ENCODE measurements at places on chromosomes 16 and 17.

GRCh38 chr17:31422443-31422842 is 31.0 kb downstream of the RAB11FIP4 start:
- no peak for DNase-seq

DNA sequence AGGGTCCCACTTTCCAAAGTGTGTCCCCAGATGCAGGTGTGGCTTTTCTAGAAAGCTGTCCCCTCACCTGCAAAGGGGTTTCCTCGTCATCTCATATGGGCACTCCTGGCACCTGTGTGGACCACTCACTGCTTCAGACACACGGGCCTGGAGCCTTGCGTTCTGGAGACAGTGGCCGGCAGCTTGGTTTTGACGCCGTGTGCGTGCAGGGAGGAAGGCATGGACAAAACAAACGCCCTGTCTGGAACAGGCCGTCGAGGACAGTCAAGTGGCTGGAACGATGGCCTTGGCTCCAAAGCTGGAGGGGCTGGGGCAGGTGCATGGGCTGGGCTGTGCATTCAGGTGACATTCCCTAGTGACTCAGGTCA is 13.0 kb upstream of the C16orf95 start:
- DNase-seq, result no peak

DNA sequence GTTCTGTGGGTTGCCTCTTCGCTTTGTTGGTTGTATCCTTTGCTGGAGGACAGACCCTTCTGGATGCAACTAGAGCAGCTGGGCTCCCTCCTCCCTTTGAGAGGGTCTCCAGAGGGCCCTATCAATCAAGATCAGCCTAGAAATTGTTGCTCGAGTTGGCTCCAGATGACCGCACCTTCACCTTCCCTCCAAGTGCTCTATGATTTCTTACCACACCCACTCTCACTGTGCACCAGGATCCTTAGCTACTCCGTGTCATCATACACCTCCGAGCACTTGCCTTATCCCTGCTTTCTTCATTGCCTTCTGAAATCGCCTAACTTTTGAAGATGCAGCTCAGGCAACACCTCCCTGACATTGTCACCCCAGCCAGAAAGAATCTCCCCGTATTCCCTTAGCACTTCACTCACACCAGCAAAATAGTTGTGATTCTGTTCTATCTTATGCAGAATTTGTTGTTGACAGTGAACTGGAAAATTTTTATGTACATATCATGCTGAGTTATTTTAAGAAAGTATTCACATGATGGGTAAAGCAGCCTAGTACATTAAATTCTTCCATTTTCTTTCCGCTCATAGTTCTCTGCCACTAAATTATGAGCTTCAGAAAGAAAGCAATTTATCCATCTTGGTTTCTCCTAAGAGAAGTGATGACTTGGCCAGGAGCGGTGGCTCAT is 52.9 kb downstream of the ABAT start:
- no peak for DNase-seq

DNA sequence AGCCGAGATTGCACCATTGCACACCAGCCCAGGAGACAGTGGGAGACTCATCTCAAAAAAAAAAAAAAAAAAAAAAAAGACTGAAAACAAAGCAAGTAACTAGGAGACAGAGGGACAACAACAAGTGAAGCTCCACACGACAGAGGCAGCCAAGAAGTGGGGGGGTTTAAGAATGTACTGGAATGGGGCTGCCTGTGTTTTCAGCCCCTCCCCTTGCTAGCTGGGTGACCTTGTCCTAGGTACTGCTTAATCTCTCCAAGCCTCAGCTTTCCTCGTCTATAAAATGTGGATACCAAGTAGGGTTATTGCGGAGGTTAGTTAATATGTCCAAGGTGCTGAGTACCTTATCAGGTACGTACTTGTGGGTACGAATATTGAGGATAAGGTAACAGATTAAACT is 163.8 kb upstream of the CACNG5 start:
- DNase-seq, result no peak

DNA sequence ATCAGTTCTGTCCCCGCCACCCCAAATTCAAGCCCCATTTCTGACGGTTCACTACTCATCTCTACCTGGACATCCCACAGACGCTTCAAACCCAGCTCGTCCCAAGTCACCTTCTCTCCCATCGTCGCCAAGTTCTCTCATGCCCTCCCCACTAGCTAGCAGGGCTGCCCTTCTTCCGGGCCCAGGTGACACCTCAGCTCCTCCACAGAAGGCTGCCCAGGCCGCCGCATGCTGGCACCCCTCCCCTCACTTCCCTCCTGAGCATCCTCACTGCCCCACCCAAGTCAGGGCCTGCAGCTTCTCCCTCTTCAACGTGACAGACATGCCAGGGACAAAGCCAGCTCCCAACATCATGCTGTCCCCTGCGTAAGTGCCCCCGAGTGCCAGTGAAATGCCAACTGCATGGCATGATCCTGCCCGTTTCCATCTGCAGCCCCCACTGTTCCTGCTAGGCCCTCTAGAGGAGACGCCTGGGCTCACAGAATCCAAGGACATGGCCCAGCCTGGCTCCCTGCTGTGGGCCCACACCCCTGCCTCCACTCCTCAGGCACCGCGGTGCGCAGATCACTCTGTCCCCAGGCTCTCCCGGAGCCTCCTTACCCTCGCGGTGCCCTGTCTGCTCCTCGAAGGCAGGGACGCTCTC is 5.9 kb downstream of the CYB561 start:
- DNase-seq, result no peak

DNA sequence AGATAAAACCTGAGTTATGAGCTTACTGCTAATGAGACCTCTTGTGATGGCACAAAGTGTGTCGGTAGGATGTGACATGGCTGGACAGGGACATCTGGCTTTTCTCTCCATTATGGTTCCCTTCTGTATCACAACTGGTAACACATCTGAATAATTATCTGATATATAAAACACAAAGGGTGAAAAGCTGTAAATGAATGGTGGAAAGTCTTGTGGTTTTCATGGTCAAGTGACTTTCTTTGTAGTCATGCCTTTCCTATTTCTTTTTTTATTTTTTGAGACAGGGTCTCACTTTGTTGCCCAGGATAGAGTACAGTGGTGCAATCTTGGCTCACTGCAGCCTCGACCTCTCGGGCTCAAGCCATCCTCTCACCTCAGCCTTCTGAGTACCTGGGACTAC is 35.3 kb upstream of the ZFHX3 start:
- no peak for DNase-seq

- no peak for DNase-seq
These were observed 23.9 kb downstream of the SGSM2 start for GRCh38 chr17:2361010-2361760.

- DNase-seq, result no peak
These were observed 105.3 kb downstream of the SLC39A11 start for GRCh38 chr17:72987166-72987565.

DNA sequence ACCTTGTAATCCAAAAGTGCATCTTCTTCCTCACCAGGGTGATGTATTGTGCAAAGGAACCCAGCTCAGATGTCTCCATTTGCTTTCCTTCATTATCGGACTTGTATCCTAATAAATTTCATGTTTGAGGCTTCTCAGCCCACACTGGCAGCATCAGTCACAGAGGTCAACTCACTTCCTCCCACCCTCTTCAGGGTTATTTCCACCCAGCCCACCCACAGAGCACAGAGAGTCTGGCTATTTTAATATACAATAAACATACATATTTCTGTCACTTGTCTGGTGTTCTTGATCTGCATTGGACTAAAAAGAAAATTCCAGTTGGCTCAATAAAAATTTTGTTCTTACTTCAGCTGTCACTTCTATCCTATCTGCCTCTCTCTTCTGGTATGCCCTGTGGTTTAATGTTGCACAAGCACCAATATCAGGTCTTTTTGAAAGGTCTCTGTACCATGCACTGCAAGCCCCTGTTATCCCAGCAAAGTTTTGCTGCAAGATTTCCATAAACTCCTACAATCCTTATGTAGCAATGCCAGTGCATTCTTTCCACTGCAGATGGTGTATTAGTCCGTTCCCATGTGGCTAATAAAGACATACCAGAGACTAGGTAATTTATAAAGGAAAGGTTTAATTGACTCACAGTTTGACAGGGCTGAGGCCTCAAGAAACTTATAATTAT is 201.8 kb downstream of the CDH11 start:
- no peak for DNase-seq

- DNase-seq, result no peak
These were observed 688 bp downstream of the CRK start for GRCh38 chr17:1455291-1455796.

DNA sequence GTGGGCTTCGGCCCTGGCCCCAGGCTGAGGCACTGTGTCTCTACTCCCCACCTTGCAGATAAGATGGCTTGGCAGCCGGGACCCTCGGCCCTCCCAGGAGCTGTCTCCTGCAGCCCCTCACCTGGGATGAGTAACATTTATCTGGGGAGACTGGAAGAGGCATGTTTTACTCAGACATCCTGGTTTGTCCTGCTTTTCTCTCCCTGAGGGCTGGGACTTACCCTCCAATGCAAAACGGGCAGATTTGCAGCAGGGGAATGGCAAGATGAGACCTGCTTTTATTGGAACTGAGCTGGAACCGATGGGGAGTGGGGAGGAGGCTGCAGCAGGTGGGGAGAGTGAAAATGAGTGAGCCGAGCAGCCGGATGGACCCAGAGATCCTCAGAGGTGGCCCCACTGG is 27.3 kb upstream of the UBE2G1 start:
- no peak for DNase-seq

GRCh38 chr17:64356776-64357175 is 33.9 kb downstream of the PECAM1 start:
- DNase-seq, result no peak

GRCh38 chr17:42852351-42852750 is 1.4 kb downstream of the AOC3 start:
- DNase-seq, result no peak

DNA sequence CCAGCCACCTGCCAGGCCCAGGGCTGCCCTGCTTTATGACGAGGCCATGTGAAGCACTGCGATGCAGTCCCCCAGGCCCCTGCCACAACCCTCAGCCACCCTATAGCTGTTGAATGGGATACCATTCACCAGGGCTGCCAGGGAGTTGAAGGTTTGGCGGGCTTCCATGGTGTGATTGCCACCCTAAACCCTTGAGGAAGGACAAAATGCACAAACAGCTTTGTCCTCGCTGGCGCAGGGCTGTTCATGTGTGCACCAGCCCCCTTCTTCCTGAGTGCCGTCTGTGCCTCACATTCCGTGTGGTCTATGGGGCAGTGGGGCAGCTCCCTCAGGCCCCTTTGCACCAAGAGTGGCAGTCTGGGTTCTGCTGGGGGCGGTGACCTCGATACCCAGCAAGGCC is 25.3 kb downstream of the NARF start:
- DNase-seq, result no peak

GRCh38 chr17:79011451-79012147 is 2.0 kb upstream of the CANT1 start:
- no peak for DNase-seq

GRCh38 chr16:56788435-56788834 is 58.5 kb downstream of the NUP93 start:
- no peak for DNase-seq

- DNase-seq, result no peak
These were observed 18.4 kb upstream of the CLEC18B start for GRCh38 chr16:74439685-74440084.

DNA sequence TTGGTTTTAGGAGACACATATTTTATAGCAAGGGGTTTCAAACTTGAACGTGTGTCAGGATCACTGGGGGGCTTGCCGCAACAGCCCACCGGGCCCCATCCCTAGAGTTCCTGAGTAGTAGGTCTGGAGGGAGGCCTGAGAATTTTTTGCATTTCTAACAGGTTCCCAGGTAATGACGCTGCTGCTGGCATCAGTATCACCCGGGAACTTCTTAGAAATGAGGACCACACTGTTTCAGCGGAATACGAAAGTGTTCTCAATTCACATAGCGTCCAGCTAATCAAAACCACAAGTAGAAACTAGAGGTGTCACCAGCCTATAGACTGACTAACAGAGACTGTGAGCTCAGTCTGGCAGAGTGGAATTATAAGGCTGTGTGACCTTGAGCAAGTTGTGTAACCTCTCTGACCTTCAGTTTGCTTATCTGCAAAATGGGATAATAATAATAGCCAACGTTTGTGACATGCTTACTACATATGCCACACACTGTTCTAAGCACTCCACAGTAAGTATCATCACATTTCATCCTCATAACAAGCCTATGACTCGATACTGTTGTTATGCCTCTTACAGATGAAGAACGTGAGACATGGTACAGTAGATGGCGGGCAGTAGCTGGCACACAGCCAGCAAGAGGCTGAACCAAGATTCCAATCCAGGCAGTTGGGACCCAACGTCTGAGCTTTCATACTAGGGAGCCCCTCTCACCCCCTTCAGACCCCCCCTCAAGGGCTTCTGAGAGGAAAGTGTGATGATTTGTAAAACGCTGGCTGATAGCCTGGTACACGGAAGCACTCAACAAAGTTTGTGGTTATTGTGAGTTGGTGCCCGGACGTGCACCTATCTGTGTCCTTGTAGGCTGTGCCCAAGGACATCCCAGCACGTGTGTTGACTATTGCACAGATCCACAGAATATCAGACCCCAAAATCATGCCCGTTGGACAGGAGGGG is 4.6 kb upstream of the ICAM2 start:
- DNase-seq, result no peak

- DNase-seq, result no peak
These were observed 158 bp downstream of the ALYREF start for GRCh38 chr17:81891303-81891552.

GRCh38 chr16:24499193-24499814 is 40.1 kb upstream of the RBBP6 start:
- no peak for DNase-seq

- DNase-seq, result no peak
These were observed 15.4 kb downstream of the PLLP start for GRCh38 chr16:57268804-57269800.

- DNase-seq, result peak; percentile 15
These were observed 16.6 kb upstream of the ERN1 start for GRCh38 chr17:64146418-64147109.

DNA sequence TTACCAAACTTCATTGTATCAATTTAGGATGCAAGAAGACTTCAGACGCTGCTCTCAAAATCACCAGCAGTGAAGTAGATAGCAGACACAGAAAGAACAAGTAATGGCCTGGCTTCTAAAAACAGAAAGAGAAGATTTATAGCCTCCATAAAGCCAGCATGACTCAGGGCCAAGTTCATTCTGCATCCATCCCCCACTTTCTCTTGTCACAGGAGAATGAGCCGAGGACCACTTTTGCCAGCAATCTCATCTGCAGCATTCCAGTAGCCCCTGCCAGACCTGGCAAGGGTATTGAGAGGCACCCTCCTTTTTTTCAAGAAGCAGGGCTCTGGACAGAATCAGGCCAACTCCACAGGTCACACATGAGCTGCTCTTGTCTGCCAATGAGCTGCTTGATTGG is 355.4 kb upstream of the SOX9 start:
- DNase-seq, result no peak

GRCh38 chr16:4212934-4213296 is 29.0 kb downstream of the SRL start:
- no peak for DNase-seq

All from stimulated activated CD8-positive, alpha-beta memory T cell treated with anti-CD3 and anti-CD28 coated beads, Interleukin-7, amount 100 ng/mL, for 1 hour (primary cell).